ENCODE measurements at places on chromosomes 1 and 21.

GRCh38 chr1:82445827-82446226 is 645.1 kb downstream of the ADGRL2 start:
- no peak for DNase-seq

DNA sequence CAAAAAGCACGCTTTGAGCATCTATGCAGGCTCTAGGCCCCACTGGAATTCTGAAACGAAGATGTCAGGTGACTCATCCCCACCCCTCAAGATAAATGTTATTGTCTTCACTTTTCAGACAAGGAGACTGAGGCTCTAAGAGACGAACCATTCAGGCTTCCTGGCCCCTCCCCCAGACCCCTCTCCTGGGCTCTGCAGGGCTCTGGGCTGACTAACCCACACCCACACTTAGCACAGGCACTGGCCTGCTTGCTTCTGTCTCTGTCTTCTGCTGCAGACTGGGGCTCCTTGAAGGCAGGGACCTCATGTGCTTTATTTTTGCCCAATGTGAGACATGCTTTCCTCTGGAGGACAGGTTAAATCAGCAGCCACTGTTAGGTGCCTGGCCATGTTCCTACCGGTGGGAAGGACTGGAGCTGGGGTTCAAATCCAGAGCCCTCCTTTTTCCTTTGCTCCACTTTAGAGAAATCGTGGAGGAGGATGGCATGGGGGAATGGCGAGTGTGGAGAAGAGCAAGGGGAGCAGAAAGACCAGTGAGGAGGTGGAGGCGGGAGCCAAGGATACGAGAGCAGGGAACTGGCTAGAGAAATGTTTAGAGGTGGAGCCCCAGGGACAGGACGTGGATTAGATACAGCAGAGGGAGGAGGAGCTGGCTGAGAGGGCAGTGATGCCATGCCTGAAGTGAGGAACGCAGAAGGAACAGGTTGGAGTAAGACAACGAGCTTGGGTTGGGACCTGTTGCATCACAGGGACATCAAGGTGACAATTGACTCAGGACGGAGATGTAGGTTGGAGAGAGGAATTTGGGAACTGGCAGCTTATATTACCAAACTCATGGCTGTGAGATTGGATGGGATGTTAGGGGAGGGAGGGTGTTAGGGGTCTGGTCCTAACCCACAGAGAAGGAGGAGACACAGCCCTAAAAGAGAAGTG is 1.7 kb downstream of the TMEM125 start:
- DNase-seq: no peak

- DNase-seq: no peak
Observed at GRCh38 chr21:37398697-37399096, 32.1 kb downstream of the DYRK1A start.

- no peak for DNase-seq
Observed at GRCh38 chr1:222769971-222770620, 33.1 kb downstream of the FAM177B start.

DNA sequence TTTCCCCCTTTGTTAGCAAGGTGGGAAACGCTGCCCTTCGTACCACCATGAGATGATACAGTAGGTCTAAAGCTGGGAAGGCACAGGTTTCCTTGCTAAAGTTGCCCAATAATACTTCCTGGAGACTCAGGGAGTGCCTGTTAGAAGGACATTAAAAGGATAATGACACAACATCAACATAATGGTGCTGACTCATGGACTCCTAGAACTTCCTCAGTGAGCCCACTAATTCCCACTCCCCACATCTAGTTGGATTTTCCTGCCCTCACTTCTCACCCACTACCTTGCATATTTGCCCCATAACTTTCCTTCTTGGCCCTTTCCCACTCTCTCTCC is 17.5 kb downstream of the CFAP45 start:
- DNase-seq: no peak

DNA sequence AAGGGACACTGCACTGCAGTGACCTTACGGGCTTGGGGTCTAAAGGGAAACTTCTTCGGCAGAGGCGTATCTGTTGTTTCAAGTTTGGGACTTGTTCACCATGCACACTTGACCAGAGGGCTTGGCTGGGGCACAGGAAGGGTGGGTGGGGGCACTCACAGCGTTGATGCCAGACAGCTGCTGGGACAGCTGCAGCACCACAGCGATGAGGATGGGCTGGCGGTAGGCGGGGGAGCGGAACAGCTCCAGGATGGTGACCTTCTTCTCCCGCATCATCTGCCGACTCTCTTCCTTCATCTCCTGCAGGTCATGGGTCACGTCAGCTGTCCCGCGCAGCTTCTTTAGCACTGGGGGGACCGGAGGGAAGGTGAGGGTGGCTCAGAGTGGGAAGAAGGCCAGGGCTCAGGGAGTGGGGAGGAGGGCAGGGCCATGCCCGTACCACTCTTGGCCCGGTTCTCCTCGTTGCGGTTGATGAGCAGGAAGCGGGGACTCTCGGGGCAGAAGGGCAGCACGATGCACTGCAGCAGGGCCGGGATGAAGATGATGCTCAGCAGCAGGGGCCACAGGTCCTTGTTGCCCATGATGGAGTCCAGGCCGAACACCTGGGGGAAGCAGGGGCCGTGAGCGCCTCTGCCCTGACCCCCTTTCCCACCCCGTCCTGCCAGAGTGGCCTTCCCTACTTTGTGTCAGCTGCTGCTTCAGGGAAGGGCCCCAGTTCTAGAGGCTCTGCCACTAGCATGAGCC is 29.1 kb downstream of the SLC2A1 start:
- no peak for DNase-seq

DNA sequence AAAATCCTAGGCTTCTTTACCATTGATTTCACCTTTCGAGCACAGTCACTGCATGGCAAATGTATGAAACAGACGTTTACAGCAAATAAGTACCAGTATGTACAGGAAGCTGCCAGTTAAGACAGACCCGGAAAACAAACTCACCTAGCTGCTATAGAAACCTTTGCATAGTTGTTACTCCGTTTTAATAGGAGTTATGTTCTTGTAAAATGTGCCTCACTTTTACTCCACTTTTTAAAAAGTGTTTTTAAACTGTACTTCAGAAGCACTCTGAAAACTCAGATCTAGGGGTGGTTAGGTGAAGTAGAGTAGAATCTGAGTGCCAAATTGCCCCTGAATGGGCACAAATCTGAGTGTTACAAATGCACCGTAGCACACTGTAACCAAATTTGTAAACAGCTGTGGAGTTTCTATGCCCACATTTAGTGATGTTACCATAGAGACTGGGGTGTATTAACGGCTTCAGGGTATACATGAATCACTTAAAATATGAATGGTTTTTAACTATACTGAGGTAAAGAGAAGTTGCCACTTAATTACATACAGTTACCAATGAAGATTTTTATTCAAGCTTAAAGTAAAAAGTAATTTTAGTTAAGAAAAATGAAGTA is 30.7 kb downstream of the CNIH4 start:
- no peak for DNase-seq

- DNase-seq: no peak
Observed at GRCh38 chr1:112686417-112686816, 12.0 kb downstream of the MOV10 start.

GRCh38 chr21:18026359-18026758 is 207.2 kb upstream of the C21orf91 start:
- DNase-seq: no peak
